ENCODE measurements at places on chromosomes 11 and 22. TPM values are rescaled to one million over a fixed set of nuclear protein-coding genes. Genes with fewer than 3 reads are reported as not detected.
A peak's percentile ranks its signal among the peaks of the same experiment; 100 is the strongest.

Gene OR8H2
- total RNA-seq: not detected

Gene DCDC1
- not detected for total RNA-seq

Gene BAIAP2L2
- total RNA-seq: 4.5 TPM

Gene ENTHD1
- total RNA-seq: not detected

Gene DNHD1
- total RNA-seq: 4.9 TPM

Gene TPBGL
- not detected for total RNA-seq

Gene NRGN
- total RNA-seq: 1.1 TPM

Gene DGAT2
- 12.4 TPM for total RNA-seq

DNA sequence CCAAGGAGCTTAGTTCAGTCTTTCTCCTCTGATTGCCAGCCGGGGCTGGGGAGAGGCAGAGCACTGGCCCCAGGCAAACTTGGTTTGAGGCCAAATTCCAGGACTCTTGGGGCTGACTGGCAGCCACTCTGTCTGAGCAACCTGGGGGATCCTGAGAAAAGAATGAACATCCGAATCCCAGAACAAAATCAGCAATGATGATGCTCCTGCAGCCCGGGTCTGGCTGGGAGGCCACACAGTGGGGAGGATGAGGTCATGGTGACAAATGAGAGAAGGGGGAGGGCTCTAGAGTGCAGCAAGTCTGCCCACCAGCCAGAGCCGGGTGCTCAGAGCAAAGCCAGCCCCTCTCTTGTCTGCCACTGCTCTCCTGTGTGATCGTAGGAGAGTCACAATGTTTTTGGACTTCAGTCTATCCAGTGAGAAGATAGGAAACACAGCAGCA lies 71.8 kb upstream of the PAX6 start:
- ATAC-seq: no peak

DNA sequence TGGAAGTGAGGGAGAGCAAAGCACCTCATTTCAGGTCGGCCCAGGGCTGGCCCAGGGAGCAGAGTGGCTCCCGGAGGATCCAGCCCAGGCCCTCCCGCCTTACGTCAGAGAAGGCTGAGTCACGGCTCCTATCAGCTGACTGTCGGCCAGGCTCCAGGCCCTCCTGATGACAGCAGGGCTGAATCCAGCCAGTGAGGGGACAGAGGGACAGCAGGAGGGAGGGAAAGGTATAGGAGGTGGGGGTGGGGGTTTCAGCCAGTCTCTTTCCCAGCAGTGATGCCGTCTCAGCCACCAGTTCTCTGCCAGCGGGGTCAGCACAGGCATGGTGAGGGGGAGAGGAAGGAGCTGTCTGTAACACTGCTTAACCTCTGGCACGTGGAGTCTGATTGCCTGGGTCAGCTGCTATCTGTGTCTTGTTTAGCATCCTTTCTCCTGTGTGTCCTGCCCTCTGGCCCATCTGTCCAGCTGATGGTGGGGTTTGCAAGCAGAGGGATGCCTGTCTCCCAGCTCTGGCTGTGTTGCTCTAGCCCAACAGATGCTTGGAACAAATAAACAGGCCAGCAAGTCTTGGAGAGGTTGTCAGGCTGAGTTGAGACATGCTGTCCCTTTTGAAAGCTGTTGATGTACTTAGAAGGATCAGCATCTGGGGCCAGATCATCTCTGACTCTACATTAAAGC lies 74.0 kb downstream of the ADAMTS15 start:
- peak; percentile 96 for ATAC-seq

DNA sequence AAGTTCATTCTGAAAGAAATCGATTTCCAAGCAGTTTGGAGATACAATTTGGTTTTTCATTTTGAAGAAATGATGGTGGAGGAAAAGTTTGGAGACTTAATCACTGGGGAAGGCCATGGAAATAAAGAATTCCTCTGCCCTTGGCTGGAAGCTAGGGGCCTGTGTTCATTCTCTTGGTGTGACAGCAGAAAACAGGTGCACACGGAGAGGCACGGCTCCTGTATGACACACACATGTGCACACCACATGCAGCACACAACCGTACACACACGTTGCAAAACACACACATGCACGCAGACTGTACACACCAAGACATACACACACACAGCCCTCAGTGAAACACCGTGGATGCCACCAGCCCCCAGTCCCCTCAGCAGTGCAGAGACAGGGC lies 64.2 kb downstream of the CYTH4 start:
- ATAC-seq: no peak

DNA sequence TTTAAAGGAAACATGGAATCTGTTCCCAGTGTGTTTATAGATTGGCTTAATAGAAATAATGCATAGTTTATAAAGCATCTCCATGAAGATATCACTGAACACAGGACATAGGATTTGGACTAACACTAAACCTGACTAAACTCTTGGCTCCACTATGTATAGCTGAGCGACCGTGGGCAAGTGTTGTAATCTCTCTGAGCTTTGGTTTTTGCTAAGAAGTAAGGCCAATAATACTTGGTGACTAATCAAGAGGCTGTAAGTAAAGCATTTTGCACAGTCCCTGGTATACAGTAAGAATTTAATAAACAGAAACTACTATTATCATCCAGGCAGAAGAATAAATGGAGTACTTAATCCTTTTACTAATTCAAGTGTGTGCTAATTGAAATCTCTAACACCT lies 125.5 kb upstream of the MTMR2 start:
- ATAC-seq: peak; percentile 56

DNA sequence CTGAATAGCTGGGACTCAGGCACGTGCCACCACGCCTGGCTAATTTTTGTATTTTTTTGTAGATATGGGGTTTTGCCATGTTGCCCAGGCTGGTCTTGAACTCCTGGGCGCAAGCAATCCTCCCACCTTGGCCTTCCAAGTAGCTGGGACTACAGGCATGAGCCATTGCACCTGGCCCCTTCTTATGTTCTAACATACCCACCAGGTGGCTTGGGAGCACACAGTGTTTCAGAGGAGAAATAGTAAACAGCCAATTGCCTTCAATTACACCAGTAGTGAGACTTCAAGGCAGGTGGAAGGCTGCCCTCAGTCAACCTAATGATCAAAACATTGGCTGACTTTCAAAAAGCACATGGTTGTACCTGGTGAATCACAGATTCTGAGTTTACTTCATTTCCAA lies 167.2 kb downstream of the SWAP70 start:
- ATAC-seq: no peak

- ATAC-seq: no peak
Observed at GRCh38 chr11:68153742-68154141, 32.6 kb upstream of the CHKA start.

- peak; percentile 100 for ATAC-seq
Observed at GRCh38 chr11:89381094-89381493, 110.1 kb downstream of the NOX4 start.

GRCh38 chr11:69398529-69399492 lies 82.7 kb upstream of the LINC01488 start:
- peak; percentile 59 for ATAC-seq

DNA sequence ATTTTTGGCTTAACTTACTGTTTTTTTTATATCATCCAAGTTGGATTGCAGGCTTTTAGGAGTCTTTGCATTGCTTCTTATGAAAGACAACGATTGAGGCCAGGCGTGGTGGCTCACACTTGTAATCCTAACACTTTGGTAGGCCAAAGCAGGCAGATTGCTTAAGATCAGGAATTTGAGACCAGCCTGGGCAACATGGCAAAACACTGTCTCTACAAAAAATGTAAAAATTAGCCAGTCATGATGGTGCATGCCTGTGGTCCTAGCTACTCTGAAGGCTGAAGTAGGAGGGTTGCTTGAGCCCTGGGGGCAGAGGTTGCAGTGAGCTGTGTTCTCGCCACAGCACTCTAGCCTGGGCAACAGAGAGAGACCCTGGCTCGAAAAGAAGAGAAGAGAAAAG lies 56.6 kb downstream of the BID start:
- no peak for ATAC-seq

DNA sequence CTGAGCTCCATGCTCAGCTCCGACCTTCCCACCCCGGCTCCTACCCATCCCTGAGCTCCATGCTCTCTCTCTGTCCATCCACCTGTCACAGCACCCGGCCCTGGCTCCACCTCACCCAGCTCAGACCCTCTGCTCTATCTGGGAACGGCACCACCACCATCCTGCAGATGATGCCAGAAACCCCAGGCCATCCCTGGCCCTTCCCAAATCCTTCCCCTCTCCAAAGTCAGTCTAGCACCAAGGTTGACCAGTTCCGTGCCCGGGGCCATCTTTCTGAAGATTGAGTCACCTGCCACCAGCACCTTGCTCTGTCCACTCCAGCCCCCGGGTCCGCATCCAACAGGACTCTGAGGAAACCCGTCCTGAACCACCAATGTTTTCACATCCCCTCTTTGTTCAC lies 969.6 kb downstream of the BRD1 start:
- no peak for ATAC-seq

DNA sequence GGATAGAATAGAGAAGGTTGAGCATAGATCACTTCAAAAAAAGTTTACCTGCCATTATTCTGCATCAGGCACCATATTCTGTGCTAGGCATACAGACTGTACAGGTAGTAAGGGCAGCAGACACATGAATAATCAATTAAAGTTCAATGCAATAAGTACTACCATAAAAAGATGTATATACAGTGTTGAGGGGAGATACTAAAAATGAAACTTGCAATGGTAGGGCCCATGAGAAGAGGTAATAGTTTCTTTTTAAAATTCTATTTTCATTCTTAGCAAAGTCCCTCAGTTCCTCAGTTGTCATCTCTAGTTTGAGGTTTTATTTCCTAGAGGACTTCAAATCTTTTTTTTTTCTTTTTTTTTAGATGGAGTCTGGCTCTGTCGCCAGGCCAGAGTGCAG lies 819.9 kb downstream of the FAM181B start:
- no peak for ATAC-seq
